NCI-H524 (cell line): ENCODE measurements at places on chromosomes 12 and 14.

DNA sequence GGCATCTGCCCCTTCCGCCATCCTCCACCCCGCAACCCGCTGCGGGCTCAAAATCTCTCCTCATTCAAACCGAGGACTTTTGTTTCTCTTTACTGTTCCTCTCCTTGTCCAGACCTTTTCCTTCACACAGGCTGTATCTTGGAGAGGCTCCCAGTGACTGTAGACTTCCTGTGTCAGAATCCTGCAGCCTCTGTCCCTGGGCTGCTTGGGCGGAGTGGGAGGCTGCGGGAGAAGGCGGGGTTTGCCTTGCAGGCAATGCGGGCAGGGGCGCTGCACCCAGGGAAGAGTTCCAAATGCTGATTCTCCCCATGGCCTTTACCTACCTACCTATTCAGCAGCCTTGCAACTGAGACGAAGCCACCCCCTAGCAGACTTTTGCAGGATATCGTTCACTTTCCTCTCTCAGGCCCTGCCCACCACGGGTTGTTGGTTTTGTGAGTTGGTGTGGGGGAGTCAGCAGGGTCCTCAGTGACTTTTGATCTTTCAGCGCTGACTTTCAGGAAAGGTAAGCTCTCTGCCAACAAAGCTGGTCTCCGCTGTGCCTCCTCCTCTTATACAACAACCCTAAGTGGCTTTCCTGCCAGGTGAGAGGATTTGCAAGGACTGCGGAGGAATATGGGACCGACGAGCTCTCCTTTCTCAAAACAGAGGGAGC lies 79.0 kb upstream of the KCNA1 start:
- no peak for DNase-seq

DNA sequence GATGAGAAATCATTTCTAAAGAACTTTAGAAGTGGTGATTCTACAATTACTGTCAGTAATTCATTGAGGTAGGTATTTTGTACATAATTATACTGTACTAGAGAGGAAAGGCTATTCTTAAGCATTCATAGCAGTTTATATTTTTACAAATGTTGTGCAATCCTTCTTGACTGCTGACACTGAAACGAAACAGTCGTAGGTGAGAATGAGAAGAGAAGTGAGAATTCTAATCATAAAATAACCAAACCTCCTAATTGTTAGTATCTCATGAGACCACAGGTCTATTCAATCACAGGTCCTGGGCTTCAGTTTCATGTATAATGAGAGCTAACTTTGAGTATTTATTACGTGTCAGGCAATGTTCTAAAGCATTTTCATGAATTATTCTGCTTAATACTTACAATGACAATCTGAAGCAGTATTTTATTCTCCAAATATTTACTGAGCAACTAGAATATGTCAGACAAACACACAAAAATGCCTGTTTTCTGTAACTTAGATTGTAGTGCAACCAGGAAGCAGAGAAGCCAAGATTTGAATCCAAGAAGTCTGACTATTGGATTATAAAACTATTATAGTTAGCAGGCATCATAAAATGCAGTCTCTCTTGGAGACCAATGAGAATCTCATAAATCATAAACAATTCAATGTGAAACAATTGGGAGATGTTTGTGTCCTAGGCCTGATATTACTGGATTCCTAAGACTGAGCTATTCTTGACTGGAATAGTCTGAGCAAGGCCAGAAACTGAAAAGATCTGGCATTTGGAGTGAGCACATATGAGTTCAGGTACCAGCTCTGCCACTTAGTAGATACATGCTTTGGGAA lies 24.3 kb downstream of the RERG start:
- no peak for DNase-seq

GRCh38 chr12:24463375-24463774 lies 485.5 kb downstream of the BCAT1 start:
- no peak for DNase-seq

DNA sequence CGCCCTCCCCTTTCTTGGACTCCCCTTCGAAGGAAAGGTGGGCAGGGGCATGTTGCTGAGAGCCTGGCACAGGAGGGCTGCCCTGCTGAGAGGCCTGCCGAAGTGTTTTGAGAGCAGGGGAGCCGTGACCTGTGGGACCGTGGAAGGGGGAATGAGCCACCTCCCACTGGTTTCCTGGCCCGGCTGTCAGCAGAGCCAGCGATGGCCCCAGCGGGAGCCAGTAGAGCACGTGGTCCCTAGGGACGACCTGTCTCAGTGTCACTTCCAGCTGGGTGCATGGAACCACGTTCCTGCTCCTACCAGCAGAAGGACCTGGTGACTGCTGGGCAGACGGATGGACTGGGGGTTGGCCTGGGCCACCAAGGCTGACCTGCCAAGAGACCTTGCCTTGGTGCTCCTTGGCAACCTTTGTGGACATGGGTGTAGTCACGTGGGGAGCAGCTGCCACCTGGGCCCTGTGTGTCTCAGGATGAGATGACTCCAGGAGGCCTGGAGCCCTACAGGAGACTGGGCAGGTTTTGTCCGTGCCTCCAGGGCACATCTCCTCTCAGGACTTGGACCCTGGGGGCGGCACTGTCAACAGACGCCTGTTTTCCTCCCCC lies 34.6 kb downstream of the BEGAIN start:
- no peak for DNase-seq

DNA sequence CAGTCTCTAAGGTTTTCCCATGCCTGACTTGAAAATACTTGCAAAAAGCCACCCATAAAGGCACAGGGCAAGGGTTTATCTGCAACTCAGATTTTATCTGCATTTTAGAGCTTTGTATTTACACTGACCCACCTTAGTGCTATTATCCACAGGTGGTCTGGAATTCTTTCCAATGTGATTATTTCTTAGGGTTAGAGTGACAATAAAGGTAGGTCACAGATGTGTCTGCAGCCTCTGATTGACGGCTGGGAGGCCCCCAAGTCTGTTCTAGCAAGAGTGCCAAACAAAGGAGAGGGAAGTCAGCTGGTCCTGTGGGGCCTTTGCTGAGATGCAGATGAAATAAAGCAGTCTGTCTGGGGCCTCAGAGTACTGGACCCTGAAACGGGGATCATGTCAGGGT lies 64.0 kb downstream of the FRMD6 start:
- DNase-seq = no peak

DNA sequence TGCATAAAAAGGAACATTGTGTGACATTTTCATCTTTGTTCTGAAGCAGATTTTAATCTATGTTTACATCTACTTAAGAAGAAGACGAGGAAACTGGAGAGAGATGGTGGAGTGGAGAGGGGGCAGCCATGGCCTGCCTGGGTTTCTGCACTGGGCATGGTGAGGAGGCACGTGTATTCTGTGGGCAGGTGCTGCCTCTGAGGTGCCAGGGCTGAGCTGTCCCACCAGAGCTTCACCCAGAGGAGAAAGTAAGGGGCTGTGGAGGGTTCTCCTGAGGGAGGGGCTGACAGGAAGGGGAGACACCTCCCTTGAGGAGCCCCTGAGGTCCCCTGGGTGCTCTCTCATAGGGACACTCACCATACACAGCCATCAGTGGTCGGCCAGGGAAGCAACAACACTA lies 372.4 kb upstream of the OR4E1 start:
- no peak for DNase-seq

- DNase-seq = no peak
These were observed 85.2 kb downstream of the ESR2 start for GRCh38 chr14:64208981-64209380.

GRCh38 chr12:4909734-4910501 lies at the start of gene KCNA1:
TSS of gene KCNA1 (plus strand) at chr12:4909905. CDS start at chr12:4911379, 1,474 bp downstream.
- no peak for DNase-seq

DNA sequence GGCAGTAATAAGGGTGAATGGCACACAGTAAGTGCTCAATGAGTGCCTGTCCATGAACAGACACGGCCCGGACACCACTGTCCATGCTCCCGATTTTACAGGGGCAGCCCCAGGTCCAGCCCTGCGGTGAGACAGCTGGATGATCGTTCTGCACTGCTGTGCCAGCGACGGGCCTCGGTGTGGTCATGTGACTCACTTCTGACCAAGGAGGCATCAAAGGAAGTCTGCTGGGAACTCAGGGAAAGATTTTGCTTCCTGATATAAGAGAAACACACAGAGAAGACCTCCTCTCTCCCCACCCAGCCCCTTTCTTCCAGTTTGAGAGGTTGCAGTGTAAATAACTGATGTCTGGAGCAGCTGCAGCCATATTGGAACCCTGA lies 126.6 kb downstream of the SCARB1 start:
- DNase-seq = no peak

DNA sequence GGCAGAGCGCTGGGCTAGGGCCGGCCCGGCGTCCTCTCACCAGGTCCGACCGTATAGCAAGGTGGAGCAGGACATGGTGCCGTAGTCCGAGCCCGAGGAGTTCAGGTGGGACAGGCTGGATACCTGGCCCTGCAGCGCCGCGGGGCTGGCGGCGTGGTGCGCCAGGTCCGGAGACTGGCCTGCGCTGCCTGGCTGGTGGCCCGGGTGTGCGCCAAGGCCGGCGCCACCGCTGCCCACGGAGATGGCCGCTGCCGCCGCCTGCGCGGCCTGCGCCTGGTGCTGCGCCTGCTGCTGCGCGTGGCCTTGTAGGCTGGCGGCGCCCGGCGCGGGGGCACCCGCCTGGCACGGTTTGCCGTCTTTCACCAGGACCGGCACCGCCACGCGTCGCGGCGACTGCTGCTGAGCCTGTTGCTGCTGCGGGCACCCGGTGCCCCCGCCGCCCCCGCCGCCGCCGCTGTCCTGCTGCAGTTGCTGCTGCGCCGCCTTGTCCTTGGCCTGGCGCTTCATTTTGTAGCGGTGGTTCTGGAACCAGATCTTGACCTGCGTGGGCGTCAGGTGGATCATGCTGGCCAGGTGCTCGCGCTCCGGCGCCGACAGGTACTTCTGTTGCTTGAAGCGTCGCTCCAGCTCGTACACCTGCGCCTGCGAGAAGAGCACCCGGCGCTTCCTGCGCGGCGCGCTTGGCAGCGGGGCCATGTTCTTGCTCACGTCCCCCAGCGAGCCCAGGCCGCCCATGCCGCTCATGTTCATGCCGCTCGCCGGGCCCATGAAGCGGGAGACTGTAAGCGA lies 2.6 kb downstream of the NKX2-1 start:
- DNase-seq = peak; percentile 50

DNA sequence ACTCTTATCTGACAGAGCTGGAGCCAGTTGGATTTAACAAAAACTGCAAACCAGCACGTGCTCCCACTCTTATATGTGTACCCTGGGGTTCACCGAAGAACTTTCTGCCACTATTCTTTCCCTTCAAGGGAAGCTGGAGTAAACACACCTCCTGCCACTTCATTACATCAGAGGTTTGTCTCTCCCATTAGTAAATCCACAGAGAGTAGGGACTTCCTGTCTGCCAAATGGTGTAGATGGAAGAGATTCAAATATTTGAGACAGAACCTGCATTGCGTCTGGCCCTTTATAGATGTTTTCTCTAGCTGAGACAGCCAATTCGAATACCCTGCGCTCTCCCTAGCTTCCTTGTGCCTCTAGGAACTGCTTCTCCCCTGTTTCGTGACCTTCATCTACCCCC lies 29.1 kb upstream of the AEBP2 start:
- DNase-seq = no peak

DNA sequence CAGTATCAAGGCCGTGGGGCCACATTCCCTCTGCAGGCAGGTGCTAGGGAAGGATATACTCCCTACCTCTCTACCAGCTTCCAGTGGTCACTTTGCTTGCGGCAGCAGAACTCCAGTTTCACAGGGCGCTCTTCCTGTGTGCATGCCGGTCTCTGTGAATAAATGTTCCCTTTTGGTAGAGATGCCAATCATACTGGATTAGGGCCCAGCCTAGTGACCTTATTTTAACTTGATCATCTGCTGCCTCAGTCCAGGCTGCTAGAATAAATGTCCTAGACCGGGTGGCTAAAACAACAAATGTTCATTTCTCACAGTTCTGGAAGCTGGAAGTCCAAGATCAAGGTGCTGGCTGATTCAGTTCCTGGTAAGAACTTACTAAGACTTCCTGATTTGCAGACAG lies 198.8 kb upstream of the TMEM132C start:
- DNase-seq = no peak

DNA sequence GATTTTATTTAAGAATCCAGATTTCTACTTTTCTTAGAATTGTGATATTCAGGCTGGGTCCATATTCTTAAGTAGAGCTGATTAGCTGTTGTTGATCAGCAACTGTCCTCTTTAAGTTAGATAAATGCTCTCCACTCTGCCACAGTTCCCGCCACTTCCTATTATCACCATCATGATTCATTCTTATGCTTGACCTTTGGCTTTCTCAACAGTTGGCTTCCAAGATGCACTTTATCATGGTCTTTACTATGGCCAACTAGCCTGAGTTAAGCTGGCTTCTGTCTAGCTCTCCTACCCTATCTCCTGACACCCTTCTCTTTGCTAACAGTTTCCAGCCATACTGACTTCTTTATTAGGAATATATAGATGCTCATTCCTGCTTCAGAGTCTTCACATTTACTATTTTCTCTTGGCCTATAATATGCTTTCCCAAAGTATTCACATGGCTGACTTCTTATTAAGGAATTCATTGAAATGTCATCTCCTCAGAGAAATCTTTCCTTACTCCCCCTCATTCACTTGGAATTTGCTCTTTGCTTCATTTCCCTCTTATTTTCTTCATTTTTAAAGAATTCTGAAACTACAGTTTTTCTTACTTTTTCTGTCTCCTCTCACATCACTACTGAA lies 149.0 kb upstream of the IGF1 start:
- no peak for DNase-seq

- DNase-seq = no peak
These were observed 1.2 kb upstream of the LRP1-AS start for GRCh38 chr12:57148469-57149244.

GRCh38 chr14:81385419-81385818 lies 14.7 kb downstream of the STON2 start:
- DNase-seq = no peak

- no peak for DNase-seq
These were observed 38.5 kb downstream of the GNPTAB start for GRCh38 chr12:101792046-101792931.

DNA sequence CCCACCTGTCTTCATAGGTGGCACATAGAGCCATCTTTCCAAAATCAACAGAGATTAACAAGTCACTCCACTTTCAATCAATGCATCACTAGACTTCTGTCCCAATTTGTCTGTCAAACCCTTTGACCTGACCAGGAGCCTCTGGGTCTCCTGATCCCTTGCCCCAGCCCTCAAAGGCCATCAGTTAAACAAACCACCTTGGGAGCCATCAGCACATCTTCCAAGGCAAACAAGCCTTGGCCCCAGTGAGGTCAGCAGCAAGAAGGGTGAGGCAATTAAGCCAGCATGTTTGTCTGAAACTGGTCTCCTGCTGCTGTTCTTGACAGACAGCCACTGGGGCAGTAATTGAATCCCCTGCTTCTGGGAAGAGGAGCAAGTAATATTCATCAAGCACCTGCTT lies 742.8 kb upstream of the TBX3 start:
- no peak for DNase-seq

GRCh38 chr12:104248444-104248843 lies 32.9 kb downstream of the TXNRD1 start:
- DNase-seq = no peak

- no peak for DNase-seq
These were observed 103.1 kb downstream of the SEC23A start for GRCh38 chr14:38999949-39000348.

DNA sequence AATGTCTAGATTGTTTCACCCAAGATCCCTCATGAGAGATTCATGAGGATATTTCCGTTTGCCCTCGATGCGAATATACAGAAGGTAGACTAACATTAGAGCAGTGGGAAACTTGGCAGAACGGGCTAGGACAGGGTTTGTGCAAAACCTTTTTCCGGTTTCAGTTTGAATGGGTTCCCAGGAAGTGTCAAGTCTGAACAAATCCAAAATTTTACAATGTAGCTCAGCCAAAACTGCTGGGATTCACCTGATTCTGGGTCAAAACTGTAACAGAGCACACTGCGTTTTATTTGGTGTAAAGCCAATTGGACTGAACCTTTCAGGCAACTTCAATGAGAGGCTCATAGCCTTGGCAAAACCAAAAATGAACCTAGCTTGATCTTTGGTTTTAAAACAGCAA lies 337.8 kb upstream of the DIO2 start:
- DNase-seq = no peak
